HepG2 (cell line): ENCODE measurements at places on chromosomes 4 and X.

GRCh38 chrX:44223150-44223549, 120.3 kb downstream of the EFHC2 start:
- no peak overlapping the region for H3K4me3 ChIP-seq
- no peaks in the 10 kb centered on the region for H3K36me3 ChIP-seq
- no peaks in the 10 kb centered on the region for H3K4me1 ChIP-seq
- no peaks in the 10 kb centered on the region for H3K27me3 ChIP-seq

DNA sequence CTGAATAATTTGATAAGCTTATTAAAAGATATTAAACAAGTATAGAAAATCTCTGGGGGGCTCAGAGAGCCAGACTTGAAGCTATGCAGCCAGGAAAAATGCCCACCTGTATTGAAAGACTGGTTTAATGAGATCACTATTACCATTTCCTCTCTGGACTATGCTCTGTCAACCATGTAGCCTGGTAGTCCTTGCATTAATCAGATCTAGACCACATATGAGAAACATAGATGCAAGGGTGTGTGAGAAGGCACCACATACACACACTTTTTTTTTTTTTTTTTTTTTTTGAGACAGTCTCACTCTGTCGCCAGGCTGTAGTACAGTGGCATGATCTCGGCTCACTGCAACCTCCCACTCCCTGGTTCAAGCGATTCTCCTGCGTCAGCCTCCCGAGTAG, 75.9 kb upstream of the ATP8A1 start:
- no peak overlapping the region for H3K27ac ChIP-seq
- no peaks in the 10 kb centered on the region for H3K36me3 ChIP-seq
- no peaks in the 10 kb centered on the region for H3K4me1 ChIP-seq
- DNase-seq, result no peak
- H3K27me3 ChIP-seq, result no peaks in the 10 kb centered on the region
- no peak overlapping the region for H3K4me3 ChIP-seq

DNA sequence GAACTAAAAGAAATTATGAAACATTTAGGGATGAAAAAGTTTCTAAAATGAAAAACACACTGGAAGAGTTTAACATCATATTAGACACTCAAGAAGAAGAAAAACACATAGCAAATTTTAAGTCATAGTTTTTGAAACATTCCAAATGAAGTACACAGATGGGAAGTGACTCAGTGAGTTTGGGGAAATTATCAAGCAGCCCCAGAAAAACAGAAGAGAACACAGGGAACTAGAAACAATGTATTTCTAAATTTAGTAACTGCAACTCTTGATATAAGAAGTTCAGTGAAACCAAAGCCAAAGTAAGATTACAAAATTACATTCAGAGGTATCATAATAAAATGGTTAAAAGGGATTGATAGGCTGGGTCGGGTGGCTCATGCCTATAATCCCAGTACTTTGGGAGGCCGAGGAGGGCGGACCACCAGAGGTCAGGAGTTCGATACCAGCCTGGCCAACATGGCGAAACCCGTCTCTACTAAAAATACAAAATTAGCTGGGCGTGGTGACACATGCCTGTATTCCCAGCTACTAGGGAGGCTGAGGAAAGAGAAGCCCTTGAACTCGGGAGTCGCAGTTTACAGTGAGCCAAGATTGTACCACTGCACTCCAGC, 461.2 kb downstream of the KCTD8 start:
- no peaks in the 10 kb centered on the region for H3K4me1 ChIP-seq
- H3K27me3 ChIP-seq, result no peaks in the 10 kb centered on the region
- no peak for DNase-seq
- H3K36me3 ChIP-seq, result no peaks in the 10 kb centered on the region

GRCh38 chr4:1998296-1998695, 10.5 kb downstream of the NELFA start:
- peaks cover 9% of the 10 kb centered on the region; the same call in 2 of the 3 replicates for H3K36me3 ChIP-seq
- DNase-seq, result no peak
- H3K27ac ChIP-seq, result no peak overlapping the region
- H3K4me1 ChIP-seq, result peaks cover 12% of the 10 kb centered on the region
- H3K27me3 ChIP-seq, result no peaks in the 10 kb centered on the region

DNA sequence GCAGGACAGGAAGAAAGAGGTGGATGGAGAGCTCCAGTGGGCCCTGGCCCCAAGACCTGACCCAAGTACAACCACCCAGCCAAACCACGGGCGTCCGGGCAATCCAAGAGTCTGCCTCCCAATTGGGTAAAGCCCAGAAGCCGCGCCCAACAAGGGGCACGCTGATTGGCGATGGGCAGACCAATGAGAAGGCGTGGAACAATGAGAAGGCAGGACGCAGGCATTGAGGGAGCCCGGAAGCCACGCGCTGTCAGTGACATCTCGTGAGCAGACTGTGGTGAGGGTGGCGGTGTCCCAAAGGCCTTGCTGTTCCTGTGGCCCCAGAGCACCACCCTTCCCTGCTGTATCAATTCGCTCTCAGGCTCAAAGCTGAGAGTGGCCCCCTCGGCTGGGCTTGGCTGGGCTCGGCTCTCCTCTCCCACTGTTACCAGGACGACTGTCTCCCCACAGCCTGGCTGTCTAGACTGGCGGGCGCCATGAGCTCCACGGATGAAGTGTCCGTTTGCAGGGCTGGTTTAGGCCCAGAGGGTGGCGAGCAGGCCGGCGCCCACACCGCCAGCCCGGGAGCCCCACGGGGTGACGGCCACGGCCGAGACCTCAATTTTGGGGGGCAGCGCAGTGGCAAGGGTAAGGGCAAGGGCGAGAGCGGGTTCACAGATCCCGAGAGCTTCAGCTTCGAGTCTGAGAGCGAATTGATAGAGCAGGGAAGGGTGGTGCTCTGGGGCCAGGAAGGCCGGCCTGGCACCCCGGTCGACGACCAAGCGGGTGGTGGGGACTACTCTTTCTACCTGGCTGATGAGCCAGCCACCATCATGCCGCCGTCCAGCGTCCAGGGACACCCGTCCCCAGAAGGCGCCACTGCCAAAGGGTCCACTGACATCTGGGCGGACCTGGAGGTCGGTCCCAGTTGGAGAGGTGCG, at the start of gene LOC101059915:
LOC101059915 (plus strand) TSS at position 219 of the 920 bp plus-strand sequence.
- H3K36me3 ChIP-seq, result no peaks in the 10 kb centered on the region
- no peaks in the 10 kb centered on the region for H3K27me3 ChIP-seq
- no peaks in the 10 kb centered on the region for H3K4me1 ChIP-seq

GRCh38 chrX:76971393-76972376, 475.5 kb upstream of the FGF16 start:
- H3K4me1 ChIP-seq, result no peaks in the 10 kb centered on the region
- H3K4me3 ChIP-seq, result no peak overlapping the region
- H3K27me3 ChIP-seq, result no peaks in the 10 kb centered on the region
- DNase-seq, result no peak
- H3K27ac ChIP-seq, result no peak overlapping the region

- H3K27ac ChIP-seq, result no peak overlapping the region
- peaks cover 24% of the 10 kb centered on the region for H3K4me1 ChIP-seq
- no peak overlapping the region for H3K4me3 ChIP-seq
- peaks cover 8% of the 10 kb centered on the region; the same call in 1 of the 3 replicates for H3K27me3 ChIP-seq
Measured at GRCh38 chr4:186852964-186853391, 129.3 kb upstream of the FAT1 start.

- no peaks in the 10 kb centered on the region for H3K27me3 ChIP-seq
- H3K4me3 ChIP-seq, result no peak overlapping the region
- DNase-seq, result no peak
- H3K27ac ChIP-seq, result no peak overlapping the region
- H3K36me3 ChIP-seq, result no peaks in the 10 kb centered on the region
Measured at GRCh38 chr4:11839889-11840288, 411.2 kb upstream of the HS3ST1 start.

DNA sequence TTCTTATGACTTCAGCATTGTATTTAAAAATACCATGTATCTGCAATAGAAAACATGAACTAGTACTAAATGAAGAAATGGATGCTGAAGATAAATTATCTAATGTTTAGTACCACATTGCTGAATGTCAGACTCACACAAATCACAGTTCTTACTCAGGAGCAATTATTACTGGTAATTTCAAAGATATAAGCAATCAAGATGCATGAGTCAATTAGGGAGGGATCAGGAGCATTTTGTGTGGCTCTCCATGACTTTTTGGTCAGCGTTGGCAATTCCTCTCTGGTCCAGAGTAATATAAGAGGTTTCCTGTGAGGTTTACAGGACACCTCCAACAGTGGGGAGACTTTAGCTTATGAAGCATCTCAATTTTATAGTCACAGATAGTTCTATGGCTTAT, 167.0 kb upstream of the PCDH7 start:
- no peaks in the 10 kb centered on the region for H3K36me3 ChIP-seq
- H3K27me3 ChIP-seq, result no peaks in the 10 kb centered on the region
- DNase-seq, result no peak
- no peaks in the 10 kb centered on the region for H3K4me1 ChIP-seq
- H3K4me3 ChIP-seq, result no peak overlapping the region
- H3K27ac ChIP-seq, result no peak overlapping the region

DNA sequence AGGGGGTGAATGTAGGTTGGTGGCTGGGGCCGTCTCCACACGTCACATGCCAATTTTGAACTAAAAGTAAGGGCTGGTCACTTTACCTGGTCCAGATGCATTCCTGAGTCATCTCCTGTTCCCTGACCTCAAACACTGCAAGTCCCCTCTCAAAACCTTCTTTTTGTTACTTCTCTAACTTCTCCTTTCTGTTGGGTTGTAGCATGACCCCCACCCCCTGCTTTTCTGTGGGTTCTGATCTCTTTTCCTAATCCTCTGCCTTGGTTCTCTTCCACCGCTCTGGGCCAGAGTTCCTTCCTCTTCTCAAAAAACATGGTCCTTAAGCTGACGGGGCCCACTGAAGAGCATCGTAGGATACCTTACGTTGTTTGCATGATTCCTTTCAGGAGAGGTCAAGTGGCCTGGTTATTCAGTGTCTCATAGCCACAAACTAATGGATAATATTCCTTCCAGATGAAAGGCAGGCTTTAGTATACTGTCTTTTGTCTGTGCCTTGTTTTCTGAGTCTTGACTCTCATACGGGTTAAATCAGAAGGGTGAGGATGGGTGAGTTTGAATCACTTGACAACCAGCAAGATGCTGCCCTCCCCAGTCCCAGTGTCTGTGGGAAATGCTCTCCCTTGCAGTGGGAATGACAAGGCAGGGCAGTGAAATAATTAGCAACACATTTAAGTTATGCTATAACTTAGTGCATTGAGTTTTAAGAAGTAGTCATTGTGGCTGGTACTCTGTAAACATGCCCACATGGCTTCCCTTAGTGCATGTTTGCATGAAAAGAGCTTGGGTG, 15.1 kb downstream of the SMS start:
- no peak overlapping the region for H3K4me3 ChIP-seq
- H3K4me1 ChIP-seq, result peaks cover 35% of the 10 kb centered on the region
- no peak overlapping the region for H3K27ac ChIP-seq
- no peaks in the 10 kb centered on the region for H3K27me3 ChIP-seq
- no peak for DNase-seq
- H3K36me3 ChIP-seq, result no peaks in the 10 kb centered on the region

- H3K27me3 ChIP-seq, result no peaks in the 10 kb centered on the region
- no peaks in the 10 kb centered on the region for H3K4me1 ChIP-seq
- no peak overlapping the region for H3K27ac ChIP-seq
- no peaks in the 10 kb centered on the region for H3K36me3 ChIP-seq
Measured at GRCh38 chr4:27368781-27369180, 508.1 kb downstream of the STIM2 start.

GRCh38 chrX:77668391-77669237, 117.4 kb downstream of the ATRX start:
- H3K27ac ChIP-seq, result no peak overlapping the region
- peak; percentile 1 for DNase-seq
- H3K27me3 ChIP-seq, result no peaks in the 10 kb centered on the region
- no peaks in the 10 kb centered on the region for H3K4me1 ChIP-seq
- no peak overlapping the region for H3K4me3 ChIP-seq
- no peaks in the 10 kb centered on the region for H3K36me3 ChIP-seq

- H3K36me3 ChIP-seq, result no peaks in the 10 kb centered on the region
- H3K4me3 ChIP-seq, result no peak overlapping the region
- no peaks in the 10 kb centered on the region for H3K4me1 ChIP-seq
- H3K27ac ChIP-seq, result no peak overlapping the region
- no peak for DNase-seq
- no peaks in the 10 kb centered on the region for H3K27me3 ChIP-seq
Measured at GRCh38 chrX:56231537-56232090, 542 bp upstream of the KLF8 start.

- H3K4me3 ChIP-seq, result no peak overlapping the region
- no peaks in the 10 kb centered on the region for H3K4me1 ChIP-seq
- no peaks in the 10 kb centered on the region for H3K36me3 ChIP-seq
- H3K27me3 ChIP-seq, result no peaks in the 10 kb centered on the region
Measured at GRCh38 chr4:97942951-97943350, 200.3 kb downstream of the STPG2 start.

- peaks cover 2% of the 10 kb centered on the region; the same call in 1 of the 3 replicates for H3K36me3 ChIP-seq
- no peak for DNase-seq
- no peaks in the 10 kb centered on the region for H3K27me3 ChIP-seq
- no peaks in the 10 kb centered on the region for H3K4me1 ChIP-seq
Measured at GRCh38 chr4:78928835-78929234, 10.4 kb downstream of the PAQR3 start.

- no peak overlapping the region for H3K27ac ChIP-seq
- no peaks in the 10 kb centered on the region for H3K27me3 ChIP-seq
- H3K4me1 ChIP-seq, result no peaks in the 10 kb centered on the region; the same call in 1 of the 2 replicates
- no peaks in the 10 kb centered on the region for H3K36me3 ChIP-seq
- no peak for DNase-seq
Measured at GRCh38 chr4:74638689-74639088, 155.6 kb downstream of the BTC start.

- H3K36me3 ChIP-seq, result no peaks in the 10 kb centered on the region
- H3K27ac ChIP-seq, result no peak overlapping the region
- H3K4me3 ChIP-seq, result no peak overlapping the region
- DNase-seq, result no peak
Measured at GRCh38 chrX:110066488-110067225, 63.7 kb downstream of the TMEM164 start.

- H3K27me3 ChIP-seq, result no peaks in the 10 kb centered on the region
- no peaks in the 10 kb centered on the region for H3K4me1 ChIP-seq
- no peak overlapping the region for H3K27ac ChIP-seq
- DNase-seq, result peak; percentile 1
- H3K36me3 ChIP-seq, result no peaks in the 10 kb centered on the region
- H3K4me3 ChIP-seq, result no peak overlapping the region
Measured at GRCh38 chrX:29662759-29663503, 552.4 kb upstream of the MAGEB2 start.

- no peak overlapping the region for H3K27ac ChIP-seq
- H3K36me3 ChIP-seq, result no peaks in the 10 kb centered on the region
- no peaks in the 10 kb centered on the region for H3K27me3 ChIP-seq
- no peak for DNase-seq
- no peak overlapping the region for H3K4me3 ChIP-seq
Measured at GRCh38 chr4:86452422-86452891, 92.6 kb upstream of the MAPK10 start.

GRCh38 chr4:9875516-9875915, 94.1 kb downstream of the DRD5 start:
- no peak for DNase-seq
- H3K4me1 ChIP-seq, result no peaks in the 10 kb centered on the region
- H3K4me3 ChIP-seq, result no peak overlapping the region
- no peaks in the 10 kb centered on the region for H3K27me3 ChIP-seq
- H3K27ac ChIP-seq, result no peak overlapping the region
- H3K36me3 ChIP-seq, result peaks cover 22% of the 10 kb centered on the region

- H3K27ac ChIP-seq, result no peak overlapping the region
- H3K27me3 ChIP-seq, result no peaks in the 10 kb centered on the region; the same call in 2 of the 3 replicates
- H3K4me3 ChIP-seq, result no peak overlapping the region
- H3K36me3 ChIP-seq, result no peaks in the 10 kb centered on the region
Measured at GRCh38 chr4:100067255-100067654, 117.2 kb upstream of the H2AZ1 start.
